ENCODE measurements at places on chromosomes 6 and 20.

GRCh38 chr6:52788478-52788877, 15.1 kb downstream of the GSTA1 start:
- DNase-seq: no peak

GRCh38 chr20:54194724-54195438, 13.0 kb upstream of the PFDN4 start:
- no peak for DNase-seq

GRCh38 chr6:132937466-132937906, 123.1 kb downstream of the RPS12 start:
- DNase-seq: peak; percentile 59

- peak; percentile 50 for DNase-seq
These were observed 1.5 kb downstream of the SIGLEC1 start for GRCh38 chr20:3710703-3711483.

GRCh38 chr6:108609276-108609769, 48.6 kb downstream of the FOXO3 start:
- no peak for DNase-seq

- DNase-seq: no peak
These were observed 16.7 kb downstream of the PLAGL2 start for GRCh38 chr20:32190616-32191415.

DNA sequence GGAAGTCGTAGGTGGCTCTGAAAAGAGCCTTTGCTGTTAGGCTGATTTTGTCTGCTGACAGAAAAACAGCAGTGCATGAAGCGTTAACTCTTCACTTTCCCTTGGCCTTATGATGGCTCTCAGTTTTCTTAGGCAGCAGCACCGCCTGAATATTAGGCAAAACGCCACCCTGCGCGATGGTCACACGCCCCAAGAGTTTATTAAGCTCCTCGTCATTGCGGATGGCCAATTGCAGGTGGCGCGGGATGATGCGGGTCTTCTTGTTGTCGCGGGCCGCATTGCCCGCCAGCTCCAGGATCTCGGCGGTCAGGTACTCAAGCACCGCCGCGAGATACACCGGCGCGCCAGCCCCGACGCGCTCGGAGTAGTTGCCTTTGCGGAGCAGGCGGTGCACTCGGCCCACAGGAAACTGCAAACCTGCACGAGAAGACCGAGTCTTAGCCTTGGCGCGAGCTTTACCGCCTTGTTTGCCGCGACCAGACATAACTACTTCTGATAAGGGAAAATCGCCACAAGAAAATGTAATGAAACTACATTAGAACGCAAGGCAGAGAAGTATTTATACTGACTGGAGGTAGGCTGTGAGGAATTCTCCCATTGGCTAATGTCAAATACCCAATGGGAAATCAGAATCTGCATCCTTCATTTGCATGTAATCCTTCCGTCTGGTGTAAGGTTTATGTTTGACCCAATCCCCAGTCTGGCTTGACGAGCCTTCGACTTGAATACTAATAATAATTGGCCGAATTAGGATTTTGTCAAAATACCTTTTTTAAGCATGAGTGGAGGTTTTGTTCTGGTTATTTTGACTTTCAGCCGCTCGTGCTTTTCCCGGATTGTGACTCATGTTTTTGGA, 53.9 kb upstream of the HFE start:
- peak; percentile 70 for DNase-seq

DNA sequence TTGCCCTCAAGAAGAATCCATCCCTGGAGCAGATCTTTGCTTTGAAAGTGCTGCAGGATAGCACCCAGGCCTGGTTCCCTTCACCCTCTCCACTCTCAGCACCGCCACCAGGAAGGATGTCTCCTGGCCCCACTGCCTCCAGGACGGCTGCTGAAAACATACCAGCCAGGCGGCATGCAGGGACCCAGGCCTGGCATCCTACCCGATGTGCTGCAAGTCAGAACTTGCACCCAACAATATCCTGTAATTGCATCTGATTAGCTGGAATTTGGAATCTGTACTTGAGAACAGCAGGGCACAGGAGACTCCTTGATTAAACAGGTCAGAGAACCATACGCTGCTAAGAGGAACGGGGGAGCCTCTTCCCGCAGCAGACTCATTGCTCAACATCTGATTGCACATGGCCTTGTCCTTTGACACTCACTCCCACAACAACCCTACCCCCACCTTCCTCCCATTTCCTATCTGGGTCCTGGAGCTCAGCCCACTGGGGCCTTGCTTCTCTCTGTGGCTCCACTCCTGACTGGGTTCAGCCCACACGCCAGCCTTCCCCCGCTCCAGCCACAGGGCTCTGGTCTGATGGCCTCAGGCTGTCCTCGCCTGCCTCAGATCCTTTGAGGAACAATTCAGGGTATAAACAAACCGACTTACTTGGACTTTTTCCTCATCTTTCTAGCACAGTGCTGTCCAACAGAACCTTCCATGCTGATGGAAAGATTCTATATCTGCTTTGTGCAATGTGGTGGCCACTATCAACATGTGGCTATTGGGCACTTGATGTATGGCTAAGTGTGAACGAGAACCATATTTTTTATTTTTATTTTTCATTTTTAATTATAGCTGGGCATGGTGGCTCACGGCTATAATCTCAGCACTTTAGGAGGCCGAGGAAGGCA, 78.0 kb downstream of the FGD2 start:
- no peak for DNase-seq

GRCh38 chr6:7270320-7271204, 42.4 kb downstream of the SSR1 start:
- peak; percentile 32 for DNase-seq

DNA sequence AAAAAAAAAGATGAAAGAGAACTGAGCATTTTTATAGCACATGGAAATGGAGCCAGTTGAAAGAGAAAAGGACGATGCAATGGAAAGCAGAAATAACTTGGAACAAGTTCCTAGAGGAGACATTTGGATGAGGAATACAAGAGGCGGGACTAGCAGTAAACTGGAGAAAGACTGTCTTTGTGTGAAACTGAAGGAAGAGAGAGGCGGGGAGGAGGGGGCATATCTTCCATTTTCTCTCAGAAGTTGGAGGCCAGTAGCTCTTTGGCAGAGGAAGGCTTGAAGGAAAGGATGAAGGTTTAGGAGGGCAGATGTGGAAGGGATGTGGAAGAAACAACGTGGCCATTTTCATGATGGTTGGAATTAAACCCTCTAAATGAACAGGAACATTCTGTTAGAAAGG, 33.0 kb upstream of the ADGRF1 start:
- no peak for DNase-seq

GRCh38 chr6:29552512-29553051, 7.0 kb downstream of the UBD start:
- peak; percentile 14 for DNase-seq

- DNase-seq: no peak
These were observed 31.0 kb upstream of the MRPS18A start for GRCh38 chr6:43718387-43719105.

DNA sequence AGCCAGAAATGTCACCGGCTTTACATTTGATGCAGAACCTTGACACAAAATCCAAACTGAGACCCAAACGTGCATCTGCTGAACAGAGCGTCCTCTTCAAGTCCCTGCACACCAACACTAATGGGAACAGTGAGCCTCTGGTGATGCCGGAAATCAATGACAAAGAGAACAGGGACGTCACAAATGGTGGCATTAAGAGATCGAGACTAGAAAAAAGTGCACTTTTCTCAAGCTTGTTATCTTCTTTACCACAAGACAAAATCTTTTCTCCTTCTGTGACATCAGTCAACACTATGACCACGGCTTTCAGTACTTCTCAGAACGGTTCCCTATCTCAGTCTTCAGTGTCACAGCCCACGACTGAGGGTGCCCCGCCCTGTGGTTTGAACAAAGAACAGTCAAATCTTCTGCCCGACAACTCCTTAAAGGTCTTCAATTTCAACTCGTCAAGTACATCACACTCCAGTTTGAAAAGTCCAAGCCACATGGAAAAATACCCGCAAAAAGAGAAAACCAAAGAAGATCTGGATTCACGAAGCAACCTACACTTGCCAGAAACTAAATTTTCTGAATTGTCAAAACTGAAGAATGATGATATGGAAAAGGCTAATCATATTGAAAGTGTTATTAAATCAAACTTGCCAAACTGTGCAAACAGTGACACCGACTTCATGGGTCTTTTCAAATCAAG, 108.4 kb downstream of the RTN4IP1 start:
- DNase-seq: no peak

GRCh38 chr6:130929036-130929678, 102.0 kb downstream of the SMLR1 start:
- DNase-seq: no peak

DNA sequence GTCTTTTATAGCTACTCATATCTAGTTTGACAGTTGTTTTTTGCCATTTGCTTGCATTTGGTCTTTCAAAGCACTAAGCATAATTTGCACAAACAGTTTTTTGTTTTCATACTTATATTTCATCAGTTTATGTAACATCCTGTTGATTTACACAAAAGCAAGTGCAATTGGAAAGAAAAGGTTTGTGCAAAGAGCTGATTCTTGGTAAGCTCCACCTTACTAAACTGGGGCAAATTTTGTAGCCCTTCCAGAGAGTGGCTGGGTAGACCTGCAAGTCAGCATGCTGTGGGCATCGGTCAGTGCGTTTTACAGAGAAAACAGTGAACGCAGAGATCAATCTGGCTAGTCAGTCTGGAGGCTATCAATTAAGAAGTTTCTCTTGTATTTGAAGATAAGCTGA, 34.5 kb downstream of the TXLNB start:
- no peak for DNase-seq

GRCh38 chr20:19785173-19785982, 27.3 kb downstream of the RIN2 start:
- DNase-seq: no peak

DNA sequence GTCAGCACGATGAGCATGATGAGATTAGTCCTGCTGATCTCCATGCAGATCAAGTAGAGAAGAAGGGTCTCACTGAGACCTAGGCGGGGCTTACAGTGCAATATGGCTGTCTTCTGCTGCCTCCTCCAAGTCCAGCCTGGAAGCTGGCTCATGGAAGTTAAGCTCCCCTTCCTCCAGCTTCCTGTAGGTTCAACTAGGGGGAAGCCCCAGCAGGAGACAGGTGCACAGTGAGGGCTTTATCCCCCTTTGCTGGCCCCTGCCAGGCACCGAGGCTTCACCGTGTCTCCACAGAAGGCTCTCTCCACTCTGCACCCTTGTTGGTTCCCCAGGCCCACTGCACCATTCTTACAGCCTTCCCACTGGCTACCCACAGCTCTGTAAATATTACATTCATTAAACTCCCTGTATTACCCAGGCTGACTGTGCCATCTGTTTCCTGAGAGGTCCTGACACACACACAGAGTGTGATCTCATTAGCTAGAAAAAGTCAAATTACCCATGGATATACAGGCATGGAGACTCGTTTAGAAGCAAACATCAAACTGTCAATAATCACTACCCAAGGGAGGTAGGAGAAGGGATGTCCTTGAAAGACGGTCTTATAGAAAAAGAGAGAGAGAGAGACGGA, 90.4 kb downstream of the SLC2A10 start:
- peak; percentile 46 for DNase-seq

DNA sequence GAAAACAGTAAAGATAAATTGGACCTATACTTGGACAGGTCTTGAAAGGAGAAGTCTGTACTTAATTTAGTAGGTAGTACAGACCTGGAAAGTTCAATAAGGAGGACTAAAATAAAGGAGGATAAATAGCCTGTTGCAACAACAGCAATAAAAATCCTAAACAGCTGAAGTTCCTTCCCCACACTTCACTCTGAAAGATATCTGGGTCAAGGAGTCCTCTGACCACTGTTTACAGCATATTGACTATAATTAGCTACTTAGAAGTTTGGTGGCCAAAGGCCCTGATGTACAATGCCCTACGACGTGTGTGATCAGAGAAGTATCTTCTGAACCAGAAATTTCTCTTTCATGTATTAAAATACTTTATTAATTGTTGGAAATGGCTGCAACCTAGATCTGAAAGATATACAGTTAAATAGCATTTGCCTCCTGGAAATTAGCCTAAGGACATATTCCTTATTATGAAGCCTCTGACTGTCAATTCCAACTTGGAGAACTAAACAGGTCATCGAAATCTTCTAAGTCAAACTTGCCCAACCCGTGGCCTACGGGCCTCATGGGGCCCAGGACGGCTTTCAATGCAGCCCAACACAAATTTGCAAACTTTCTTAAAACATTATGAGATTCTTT, 82.8 kb downstream of the KIF13A start:
- DNase-seq: no peak

- peak; percentile 69 for DNase-seq
These were observed 239.7 kb upstream of the GMDS start for GRCh38 chr6:2485116-2485515.

DNA sequence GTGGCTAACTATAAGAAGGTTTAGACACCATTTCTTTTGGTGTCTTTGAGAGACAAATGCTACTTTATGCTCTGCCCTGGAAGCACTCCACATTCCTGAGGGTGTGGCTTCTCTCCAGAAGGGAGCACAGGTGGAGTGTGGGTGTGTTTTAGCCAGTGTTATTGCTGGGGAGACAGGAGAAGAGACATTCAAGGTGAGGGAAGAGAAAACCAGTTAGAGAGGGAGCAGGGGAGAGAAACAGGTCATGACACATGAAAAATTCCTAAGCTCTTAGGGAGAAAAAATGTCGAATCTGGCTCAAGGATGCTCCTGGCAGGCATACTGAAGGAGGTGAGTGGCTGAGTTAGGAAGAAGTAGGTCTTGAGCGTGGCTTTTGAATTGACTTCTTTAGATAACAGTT, 292.8 kb downstream of the CLIC5 start:
- DNase-seq: no peak

Data from NCI-H446 (cell line).